ENCODE measurements at places on chromosomes 7 and 10.

DNA sequence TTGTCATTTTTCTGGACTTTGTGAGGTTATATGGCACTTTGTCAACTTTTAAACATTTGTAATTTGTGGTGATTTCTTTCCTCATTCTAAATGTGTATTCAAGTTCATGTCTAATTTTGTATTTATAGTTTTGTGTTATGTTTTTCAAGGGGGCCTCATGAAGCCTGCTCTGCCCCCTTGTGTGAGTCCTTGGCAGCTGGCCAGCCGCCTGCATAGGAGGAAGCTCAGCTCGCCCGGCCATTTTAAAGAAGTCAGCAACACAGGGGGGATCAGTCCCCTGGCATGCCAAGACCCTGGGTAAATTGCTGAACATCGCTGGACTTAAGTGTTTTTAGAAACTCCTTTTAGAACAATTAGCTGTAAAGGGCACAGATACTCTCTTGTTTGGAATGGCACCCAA, 123.0 kb downstream of the ANLN start:
- no peak for DNase-seq

GRCh38 chr7:43631559-43631958, 48.7 kb downstream of the STK17A start:
- DNase-seq = no peak

DNA sequence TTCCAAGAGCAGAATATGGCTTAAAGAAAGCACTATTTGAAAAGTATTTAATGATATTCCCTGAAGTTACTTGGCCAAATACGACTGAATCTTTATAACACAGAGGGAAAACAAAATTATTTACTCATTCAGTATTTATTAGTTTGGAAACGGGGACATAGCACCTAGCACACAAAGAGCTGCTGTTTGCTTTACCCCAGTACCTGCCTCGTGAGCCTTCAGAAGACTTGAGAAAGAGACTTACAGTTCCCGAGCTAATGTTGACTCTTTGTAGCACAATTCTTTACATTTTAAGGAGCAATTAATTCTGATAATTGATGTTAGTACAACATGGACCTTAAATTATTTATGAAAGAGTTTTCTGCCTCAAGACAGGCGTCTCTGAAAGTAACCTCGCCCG, 88.7 kb downstream of the FAM204A start:
- no peak for DNase-seq

- no peak for DNase-seq
Measured at GRCh38 chr10:58806970-58807628, 294.4 kb downstream of the BICC1 start.

- no peak for DNase-seq
Measured at GRCh38 chr7:121180436-121181063, 148.2 kb upstream of the WNT16 start.

GRCh38 chr10:71454347-71454746, 57.6 kb downstream of the CDH23 start:
- no peak for DNase-seq

DNA sequence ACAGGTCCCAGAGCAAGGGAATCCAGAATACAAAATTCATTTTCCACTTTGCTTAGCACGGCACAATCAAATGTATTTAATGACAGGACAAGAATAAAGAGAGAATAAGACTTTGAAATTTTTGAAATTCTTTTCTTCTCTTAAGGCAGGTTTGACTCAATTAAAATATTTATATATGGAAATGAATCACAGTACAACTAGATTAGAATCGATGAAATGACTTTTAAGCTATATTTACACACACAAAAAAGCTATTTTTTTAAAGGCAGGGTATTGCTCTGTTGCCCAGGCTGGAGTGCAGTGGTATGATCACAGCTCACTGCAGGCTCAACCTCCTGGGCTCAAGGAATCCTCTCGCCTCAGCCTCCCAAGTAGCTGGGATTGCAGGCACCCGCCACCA, 265.4 kb upstream of the SLC26A5 start:
- DNase-seq = no peak

DNA sequence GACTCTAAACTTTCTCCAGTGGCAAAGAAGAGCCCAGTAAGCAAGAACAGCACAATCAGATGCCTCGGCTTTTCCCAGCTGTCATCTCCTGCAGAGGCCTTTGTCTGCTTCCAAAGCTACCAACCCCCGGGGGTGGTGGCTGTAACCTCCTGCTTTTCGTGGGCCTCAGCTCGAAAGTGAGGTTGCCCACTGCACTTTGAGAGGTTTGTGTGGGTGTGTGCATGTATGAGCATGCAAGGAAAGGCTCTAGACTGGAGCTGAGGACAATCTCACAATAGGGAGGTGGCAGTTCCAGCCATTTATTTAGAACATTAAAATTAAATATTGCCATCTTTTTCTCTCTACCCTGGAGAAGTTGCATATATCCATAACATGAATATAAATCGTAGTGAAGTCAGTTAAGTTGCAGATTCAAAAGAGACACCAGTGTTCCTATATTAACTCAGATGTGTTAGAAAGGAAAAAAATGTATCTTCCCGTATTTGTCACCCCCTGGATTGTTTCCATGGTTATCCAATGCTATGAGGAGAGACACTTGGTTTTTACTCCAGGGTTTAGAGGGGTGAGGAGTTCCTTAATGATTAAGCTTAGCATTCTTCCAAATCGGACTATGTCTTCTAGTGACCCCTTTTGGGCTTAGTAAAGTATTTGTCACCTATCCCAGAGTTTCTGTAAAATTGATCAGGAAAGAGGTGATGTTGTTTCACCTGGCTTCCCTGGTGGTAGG, 781.1 kb downstream of the INHBA start:
- DNase-seq = no peak

DNA sequence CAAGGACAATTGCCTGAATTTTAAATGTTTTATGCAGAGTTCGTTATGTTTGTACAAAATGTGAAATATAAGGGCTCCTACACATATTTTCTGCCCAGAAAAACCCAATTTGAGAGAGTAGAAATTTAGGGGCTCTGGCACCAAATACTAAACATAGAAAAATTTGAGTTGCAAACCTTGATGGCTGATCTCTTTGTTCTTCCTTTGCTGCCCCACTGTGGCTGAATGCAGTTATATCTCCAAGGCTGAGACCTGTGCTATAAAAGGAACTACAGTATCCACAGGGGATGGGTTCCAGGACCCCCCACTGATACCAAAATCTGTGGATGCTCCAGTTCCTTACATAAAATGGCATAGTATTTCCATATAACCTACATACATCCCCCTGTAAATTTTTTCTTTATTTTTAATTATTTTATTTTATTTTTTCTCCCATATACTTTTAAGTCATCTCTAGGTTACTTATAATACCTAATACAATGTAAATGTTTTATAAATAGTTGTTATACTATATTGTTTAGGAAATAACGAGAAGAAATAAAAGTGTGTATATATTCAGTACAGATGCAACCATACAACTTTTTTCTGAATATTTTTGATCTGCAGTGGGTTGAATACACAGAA, 22.5 kb downstream of the CFAP43 start:
- no peak for DNase-seq

GRCh38 chr7:17677408-17677807, 262.9 kb downstream of the SNX13 start:
- no peak for DNase-seq

DNA sequence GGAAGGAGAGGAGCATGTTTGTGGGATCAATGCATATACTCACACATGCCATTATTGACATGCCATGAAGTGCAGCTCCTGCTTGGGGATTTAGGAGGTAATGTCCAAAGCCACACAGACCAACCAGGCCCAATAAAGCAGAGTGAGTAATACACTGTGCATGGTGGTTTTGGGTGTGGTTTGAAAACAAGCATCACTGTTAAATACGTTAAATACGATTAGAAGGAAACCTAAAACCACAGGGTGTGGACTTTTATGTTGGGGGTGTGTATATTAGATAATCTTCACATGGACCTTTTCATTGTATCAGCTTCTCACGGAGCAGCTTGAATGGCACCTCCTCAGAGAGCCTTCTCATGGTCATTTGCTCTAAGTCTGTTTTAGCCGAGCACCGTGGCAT, 10.4 kb upstream of the EIF3A start:
- no peak for DNase-seq

DNA sequence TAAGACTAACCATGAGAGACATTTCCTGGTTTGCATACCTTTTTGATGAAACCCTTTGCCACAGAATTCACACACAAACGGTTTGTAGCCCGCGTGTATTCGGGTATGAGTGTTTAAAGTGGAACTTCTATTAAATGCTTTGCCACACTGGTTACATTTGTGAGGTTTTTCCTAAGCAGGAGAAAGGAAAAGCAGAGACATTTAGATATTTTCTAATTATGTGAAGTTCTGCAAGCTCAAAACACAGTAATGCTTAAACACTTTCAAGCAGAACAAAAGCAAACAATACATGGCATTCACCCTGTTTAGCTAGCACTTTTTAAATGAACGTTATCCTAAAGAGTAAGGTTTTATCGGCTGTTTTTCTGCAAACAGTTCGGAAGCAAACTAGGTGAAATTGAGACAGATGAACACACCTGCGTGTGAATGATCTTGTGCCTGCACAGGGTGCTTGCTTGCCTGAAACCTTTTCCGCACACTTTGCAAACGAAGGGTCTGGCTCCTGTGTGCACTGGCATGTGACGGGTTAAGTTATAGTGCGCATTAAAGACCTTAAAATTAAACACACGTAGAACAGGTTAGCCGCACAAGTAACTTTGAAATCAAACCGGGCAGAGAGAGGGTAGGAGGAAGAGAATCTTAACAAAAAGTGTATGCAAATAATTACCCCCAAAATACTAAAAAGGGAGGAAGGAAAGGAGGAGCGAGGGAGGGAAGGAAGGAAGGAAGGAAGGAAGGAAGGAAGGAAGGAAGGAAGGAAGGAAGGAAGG, 1.6 kb downstream of the FEZF1 start:
- no peak for DNase-seq

DNA sequence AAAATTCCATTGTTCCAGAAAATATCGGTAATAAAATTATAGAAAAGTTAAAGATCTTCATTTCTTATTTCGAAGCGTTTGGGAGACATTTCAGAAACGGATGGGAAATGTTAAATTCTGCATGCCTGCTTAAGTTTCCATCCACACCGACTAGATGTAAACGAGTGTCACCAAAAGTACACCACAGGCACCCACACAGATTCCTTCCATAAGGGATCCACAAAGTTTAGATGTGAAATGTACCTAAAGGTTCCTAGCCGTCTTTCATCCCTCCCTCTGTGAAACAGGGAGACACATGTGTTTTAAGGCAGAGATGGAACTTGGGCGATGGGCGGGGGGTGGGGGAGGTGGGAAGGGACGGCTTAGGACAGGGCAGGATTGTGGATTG, 621 bp upstream of the CAV1 start:
- no peak for DNase-seq

GRCh38 chr7:7671361-7671760, 30.8 kb downstream of the UMAD1 start:
- DNase-seq = no peak

- DNase-seq = no peak
Measured at GRCh38 chr10:95646160-95646559, 10.4 kb downstream of the ALDH18A1 start.

DNA sequence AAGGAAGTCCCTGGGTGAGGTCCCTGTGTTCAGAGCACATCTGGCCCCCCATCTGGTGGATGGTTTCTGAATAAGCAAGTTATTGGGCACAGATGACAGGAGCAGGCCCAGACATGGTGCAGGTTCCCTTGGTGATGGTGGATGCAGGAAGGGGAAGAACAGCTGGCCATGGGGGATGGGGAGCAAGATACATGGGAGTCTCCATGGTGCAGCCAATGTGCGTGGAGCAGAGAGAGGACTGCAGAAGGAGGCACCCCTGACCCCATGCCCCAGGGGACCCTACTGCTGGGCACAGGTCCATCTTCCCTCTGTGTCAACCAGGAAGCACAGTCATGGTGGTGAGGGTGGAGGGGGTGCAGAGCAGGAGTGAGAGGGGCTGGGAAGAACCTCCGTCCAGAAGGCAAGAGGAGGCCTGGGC, 43.8 kb upstream of the RABGEF1 start:
- DNase-seq = no peak

DNA sequence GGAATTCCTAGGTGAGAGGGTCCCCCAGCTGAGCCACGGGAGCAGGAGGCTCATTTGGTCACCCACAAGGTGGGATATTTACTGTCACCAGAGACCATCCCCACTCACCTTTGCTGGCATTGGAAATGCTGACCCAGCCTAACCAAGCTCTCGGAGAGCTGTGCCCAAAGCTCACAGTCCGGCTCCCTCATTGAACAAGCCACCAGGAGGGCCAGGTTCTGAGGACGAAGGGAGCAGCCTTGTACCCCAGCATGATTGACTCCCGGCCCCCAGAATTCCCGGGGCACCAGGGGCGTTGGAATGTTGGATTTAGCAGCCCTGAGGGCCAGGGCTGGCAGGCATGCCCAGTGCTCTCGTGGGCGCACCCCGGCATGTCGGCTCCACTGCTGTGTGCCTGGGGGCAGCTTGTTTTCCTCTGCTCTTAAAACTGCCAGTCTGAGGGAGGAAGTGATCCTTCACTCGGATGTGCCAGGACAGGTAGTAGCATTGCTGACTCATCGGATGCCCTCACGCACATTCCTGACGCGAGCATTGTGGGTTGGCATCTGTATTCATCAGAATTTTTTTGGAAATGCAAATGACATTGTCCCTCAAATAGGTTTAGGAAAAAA, 23.3 kb downstream of the CLIP2 start:
- no peak for DNase-seq
